ENCODE measurements at places on chromosomes 4 and X.

DNA sequence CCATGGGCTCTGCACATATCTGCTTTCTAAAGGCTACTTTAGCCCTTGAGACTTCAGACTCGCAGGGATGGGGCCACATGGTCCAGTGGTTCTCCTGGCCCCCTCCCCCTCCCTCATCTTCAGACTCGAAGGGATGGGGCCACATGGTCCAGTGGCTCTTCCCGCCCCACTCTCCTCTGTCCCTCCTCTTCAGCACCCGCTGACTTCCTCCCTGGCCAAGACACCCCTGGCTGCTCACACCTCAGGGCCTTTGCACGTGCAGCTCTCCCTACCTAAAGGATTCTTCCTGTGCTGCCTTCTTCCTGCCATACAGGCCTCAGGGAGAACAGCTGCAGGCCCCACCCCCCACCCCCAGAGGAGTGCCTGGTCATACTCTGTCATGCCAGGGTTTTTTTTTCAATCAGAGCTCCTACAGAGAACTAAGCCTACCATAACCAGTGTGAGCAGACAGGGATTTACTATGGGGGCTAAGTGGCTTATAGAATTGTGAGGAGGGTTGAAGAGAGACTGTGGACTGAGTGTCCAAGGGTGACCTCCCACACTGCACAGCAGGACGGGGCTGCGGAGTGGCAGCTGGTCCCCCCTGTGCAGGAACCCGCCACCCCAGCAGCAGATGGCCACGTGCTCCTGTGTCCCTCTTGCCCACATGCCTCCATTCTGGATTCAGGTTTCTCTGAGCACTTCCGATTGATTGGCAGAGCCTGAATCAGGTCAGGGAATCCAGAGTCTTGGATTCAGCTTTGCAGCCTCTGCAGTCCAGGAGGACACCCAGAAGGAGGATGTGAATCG is 6.1 kb upstream of the SPON2 start:
- no peak for DNase-seq

DNA sequence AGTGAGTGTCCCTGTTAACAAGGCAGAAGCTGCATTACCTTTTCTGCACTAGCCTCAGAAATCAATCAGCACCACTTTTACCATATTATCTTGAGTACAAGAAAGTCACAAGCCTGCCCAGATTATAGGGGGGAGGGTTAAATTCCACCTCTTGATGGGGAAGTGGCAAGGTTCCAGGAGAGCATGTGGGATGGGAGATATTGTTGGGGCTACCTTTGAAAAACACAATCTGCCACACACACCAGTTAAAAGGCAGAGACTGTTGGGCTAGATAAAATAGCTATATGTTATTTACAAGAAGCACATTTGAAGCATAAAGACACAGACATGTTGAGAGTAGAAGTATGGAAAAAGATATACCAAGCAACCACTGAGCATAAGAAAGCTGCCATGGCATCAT is 6.6 kb upstream of the AVPR2 start:
- no peak for DNase-seq

GRCh38 chr4:138262030-138262429 is 19.9 kb upstream of the SLC7A11 start:
- DNase-seq: no peak

GRCh38 chr4:156344397-156344796 is 390.7 kb upstream of the CTSO start:
- DNase-seq: no peak

DNA sequence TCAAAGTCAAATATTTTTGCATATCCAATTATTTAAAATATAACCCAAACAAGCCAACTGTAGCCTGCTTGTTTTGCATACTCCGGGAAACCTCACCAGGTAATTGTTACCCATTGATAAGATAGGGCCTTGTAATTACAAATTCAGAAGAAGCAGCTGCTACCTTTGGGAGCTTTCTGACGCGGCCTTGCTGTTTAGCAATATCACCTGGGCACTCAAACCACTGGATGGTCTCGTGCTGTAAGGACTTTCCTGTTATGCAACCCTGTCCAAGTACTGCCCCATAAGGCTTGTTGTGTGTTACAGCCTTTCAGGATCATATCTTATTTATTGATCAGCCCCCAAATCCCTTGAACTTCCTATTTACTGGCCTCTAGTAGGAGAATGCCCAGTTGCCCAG is 52.1 kb downstream of the HS3ST1 start:
- no peak for DNase-seq

- DNase-seq: no peak
Measured at GRCh38 chrX:3678328-3678727, 35.1 kb downstream of the PRKX start.

DNA sequence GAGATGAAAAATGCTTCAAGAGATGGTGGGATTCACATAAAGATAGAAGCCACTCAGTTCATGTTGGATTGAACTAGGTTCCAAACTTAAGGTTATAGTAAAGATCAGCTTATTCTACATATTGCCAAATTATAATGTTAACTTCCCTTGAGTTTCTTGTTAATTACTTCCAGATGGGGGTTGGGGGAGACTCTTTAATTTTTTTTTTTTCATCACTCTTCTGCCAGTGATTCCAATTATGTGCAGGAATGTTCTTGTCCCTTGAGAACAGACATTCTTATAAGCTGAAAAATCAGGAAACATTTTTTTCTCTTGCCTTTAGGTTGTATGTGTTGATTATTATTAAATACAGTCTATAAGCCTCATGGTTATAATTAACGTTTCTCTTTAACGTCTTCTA is 30.0 kb downstream of the MND1 start:
- no peak for DNase-seq

- no peak for DNase-seq
Measured at GRCh38 chr4:74473155-74473811, 28.3 kb downstream of the AREG start.

DNA sequence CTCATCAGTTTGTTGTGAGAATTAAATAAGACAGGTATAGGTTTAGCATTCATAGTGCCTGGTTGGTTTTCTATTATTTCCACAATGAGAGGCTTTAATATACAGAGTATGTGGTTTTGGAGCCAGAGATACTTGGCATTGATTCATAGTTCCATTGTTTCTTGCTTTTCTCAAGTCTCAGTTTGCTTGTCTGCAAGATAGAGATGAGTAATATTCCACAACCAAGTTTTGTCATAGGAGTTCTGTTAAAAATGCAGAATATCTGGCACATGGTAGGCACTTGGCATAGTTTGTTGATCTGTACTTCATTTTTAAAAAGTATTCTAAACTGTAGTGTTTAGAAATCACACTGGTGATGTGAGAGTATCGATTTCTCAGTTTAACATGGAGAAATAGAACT is 37.5 kb upstream of the EDA2R start:
- DNase-seq: no peak

GRCh38 chr4:183540410-183541009 is 35.7 kb downstream of the ING2 start:
- no peak for DNase-seq

DNA sequence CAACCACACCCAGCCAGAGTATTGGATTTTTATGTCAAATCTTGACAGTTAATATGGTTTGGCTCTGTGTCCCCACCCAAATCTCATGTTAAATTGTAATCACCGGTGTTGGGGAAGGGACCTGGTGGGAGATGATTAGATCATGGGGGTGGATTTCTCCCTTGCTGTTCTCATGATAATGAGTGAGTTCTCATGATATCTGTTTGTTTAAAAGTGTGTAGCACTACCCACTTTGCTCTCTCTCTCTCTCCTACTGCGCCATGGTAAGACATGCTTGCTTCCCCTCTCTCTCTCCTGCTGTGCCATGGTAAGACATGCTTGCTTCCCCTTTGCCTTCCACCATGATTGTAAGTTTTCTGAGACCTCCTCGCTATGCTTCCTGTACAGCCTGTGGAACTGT is 86.9 kb upstream of the COX18 start:
- DNase-seq: no peak

DNA sequence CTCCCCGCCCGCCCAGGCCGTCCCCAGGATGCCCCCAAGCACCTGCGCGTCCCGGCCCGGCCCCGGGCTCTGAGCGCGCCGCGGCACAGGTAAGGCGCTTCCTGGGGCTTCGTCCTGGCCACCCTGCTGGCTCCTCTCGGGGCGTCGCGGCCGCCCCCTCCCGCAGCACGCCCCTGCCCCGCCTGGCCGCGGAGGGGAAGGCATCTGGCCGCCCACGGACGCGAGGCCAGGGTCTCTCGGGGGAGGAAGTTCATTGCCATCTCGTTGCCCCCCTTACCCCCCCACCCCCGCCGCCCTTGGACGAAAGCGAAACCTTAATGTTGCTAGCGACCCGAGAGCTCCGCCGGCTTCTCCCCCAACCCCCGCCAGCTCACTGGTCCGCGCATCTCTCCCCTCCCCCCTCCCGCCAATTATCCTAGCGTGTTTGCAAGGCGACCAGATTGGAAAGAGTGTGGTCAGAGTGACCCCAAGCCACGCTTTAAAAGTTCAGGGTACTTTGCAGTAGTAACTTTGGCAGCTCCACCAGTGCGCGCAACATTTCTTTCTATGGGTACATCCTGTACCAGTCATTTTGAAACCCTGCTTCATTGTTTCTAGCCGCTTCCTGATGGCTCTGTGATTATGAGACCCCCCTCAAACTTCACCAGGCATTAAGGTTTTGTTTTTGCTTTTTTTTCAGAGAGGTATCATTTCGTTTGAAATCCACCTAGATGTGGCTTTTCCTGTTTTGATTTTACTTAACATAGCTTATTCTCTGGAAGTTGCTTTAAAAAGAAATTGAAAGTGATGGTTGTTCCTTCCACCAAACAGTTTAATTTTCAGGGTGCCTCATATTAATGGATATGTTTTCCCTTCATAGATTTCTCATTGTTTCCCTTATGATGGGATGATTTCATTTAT is 626 bp downstream of the TBC1D1 start:
- peak; percentile 49 for DNase-seq

DNA sequence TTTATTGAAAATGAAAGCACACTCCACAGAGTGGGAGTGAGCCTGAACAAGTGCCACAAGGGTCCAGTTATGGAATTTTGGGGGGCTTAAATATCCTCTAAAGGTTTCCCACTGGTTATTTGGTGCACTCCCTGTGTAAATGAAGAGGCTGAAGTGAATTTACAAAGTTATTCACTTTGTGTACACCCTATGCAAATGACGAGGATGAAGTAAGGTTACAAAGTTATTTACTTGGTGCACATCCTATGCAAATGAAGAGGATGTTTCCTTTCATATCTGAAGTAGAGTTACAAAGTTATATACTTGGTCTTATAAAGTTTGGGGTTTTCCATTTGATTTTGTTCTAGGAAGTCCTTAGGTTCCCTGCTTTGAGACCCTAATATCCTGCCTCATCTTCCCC is 13.1 kb downstream of the NLRP2B start:
- no peak for DNase-seq

- DNase-seq: no peak
Measured at GRCh38 chr4:23278845-23279244, 586.1 kb downstream of the GBA3 start.

DNA sequence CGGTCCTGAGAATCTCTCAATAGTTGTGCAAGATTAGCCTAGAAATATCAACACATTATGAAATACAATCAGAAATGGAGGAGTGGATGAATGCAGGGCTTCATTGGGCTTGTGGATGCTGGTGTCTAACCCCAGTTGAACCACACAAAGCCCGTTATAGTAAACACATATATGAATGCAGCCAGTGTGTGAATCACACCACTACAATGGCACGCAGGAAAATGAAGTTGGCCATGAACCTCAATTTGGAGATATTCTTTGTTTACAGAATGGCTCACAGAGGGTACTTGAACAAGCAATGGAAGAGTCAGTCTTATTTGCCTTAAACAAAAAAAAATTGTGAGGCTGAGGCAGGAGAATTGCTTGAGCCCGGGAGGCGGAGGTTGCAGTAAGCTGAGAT is 57.8 kb downstream of the SOD3 start:
- no peak for DNase-seq

DNA sequence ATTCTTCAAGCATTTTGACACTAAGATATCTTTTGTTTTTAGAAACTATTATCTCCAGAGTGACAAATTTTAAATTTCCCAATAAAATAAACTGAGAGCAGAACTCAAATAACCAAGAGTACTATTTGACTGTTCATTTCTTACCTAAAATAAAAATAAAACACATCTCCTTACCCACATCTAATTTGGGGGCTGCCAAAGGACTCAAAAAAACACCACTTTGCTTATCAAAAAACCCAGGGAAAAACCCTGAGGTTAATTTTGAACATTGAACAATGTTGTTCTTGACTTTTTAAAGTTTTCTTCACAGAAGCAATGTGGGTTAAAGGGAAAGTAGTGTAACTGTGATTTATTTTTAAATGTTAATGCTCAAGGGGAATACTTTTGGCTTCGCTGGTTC is 243.0 kb upstream of the HHIP start:
- DNase-seq: no peak

DNA sequence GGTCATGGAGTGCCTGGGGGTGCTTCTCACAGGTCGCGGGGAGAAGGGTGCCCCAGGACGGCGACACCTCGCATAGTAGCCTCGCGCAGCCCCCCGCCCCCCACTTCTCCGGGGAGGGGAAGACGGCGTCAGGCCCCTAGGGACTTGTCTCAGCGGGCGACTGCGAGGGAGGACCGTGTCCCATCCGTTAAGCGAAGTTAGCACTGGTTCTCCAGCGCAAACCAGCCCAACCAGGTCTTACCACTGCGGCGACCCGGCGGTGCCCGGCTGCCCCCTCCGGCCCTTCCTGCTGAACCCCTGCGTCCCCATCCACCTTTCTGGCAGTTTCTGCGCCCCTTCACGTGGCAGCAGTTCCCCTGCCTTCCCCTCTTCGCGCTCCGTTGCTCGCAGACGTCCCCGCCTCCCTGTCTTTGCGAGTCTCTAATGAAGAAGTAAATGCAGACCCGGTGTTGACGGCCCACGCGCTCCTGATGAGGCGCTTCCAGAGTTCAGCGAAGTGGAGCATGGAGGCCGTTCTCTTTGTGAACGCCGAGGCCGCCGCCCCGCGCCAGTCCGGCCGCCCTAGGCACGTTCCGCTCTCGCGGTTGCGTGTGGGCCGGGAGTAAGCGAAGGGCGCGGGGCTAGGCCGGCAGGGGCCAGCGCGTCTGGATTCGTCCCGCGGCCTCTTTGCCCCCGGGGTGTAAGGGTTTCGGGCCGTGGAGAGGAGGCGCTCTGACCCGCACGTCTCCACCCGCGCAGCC is 3.0 kb downstream of the SLIT2 start:
- DNase-seq: no peak

GRCh38 chr4:127484117-127484516 is 148.6 kb upstream of the INTU start:
- DNase-seq: no peak

DNA sequence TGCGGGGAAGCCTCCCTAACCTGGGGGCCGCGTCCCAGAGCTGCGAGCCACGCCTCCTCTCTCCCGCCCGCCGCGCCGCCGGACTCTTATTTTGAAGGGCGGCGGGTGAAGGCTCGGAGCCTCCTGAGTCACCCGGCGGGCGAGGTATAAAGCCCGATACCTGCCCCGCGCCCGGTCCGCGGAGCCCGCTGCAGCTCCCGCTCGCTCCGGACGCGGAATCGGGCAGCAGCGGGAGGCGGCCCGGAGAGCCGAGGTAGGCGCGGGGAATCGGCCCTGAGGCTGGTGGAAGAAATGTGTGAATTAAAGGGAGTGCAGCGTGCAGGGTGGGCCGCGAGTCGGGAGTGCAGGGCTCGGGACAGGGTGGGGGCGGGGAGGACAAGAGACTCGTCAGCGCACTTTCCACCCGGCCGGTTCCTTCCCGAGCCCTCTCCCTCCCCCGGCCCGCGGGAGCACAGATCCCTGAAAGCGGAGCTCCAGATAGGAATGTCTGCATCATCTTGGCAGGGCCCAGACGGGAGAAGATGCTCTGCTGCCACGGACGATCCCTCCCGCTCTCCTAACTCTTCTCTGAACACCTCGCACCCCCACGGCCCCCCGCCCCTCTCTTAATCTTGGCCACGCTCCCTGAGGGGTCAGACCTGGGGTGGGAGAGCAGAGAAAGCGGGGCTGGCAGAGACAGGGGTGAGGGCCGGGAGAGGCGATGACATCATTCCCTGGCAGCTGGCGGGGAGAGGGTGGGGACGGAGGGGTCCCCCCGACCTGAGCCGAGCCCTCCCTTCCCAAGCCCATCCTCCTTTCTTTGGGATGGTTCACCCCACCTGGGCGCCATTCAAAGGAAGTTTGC is 177.9 kb downstream of the CBR4 start:
- DNase-seq: no peak
